Stimulated activated CD8-positive, alpha-beta memory T cell treated with anti-CD3 and anti-CD28 coated beads, Interleukin-4, amount 100 ng/mL, for 1 hour (primary cell): ENCODE measurements at places on chromosomes 2 and 18.

- no peak for DNase-seq
Measured at GRCh38 chr2:118791483-118791882, 56.0 kb downstream of the EN1 start.

GRCh38 chr18:5447442-5447841 lies 96.4 kb downstream of the EPB41L3 start:
- DNase-seq: no peak

GRCh38 chr2:79619976-79620375 lies 107.1 kb downstream of the CTNNA2 start:
- DNase-seq: no peak

DNA sequence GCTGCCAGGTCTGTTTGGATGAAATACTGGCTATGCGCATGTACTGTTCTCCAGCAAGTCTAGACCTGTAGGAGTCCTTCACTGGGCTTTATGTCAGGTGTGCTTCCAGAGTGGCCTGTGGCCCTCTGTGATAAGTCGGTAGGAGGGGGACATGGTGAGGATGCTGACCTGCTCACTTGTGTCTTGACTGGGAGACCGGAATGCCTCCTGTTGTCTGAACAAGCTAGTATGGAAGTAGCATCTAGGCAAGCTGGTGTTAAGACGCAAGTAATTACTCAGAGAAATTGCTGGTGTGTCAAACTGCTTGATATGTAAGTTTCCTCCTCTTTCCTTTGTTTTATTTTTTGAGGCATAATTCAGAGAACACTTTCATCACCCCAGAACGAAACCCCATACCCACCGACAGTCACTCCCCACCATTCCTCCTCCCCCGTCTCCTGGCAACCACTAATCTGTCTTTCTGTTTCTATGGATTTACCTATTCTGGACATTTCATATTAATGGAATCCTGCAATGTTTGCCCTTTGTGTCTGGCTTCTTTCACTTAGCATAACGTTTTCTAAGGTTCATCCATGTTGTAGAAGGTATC lies 76.4 kb downstream of the TMEM247 start:
- DNase-seq: no peak

DNA sequence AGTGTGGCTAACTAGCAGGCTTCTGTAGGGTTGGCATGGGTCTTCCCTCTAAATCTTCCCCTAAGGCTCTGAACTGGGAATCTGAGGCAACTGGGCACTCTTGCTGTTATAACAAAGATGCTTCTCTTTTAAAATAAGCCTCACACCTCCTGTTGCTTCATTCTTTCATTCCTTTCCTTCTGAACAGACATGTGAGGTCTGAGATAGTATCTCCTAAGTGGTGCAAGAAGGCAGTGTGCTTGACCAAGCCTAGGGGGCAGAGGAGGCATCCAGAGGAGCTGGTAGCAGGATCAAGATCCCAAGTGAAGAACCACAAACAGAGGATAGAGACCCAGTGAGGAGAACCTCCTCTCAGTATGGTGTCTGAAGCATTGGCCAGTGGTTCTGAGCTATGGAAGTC lies 90.9 kb downstream of the TTC27 start:
- no peak for DNase-seq

DNA sequence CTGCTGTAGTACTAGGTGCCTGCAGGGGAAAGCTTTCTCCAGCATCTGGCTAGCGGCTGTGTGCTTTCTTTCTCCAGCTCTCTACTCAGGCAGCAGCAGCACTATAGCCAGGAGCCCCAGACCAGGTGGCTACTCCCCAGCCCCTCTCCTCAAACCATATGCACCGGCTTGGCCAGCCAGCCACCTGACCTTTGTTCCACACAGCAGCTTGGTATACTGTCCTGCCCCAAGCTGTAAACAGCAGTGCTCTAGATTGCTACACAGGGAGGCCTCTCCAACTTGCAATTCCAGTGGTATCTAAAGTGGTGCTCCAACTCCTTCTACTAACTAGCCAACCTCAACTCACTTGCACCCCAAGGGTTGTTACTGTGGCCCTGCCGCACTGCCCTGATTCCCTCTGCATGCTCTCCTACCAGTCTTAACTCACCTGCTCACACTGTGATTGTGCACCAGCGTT lies 19.6 kb downstream of the LDAH start:
- DNase-seq: no peak

- no peak for DNase-seq
Measured at GRCh38 chr2:128260239-128261138, 58.2 kb downstream of the HS6ST1 start.
